ENCODE measurements at places on chromosomes 2 and 18. TPM values are rescaled to one million over a fixed set of nuclear protein-coding genes. Genes with fewer than 3 reads are reported as not detected.

- DNase-seq = no peak
These were observed 293.9 kb upstream of the ERBB4 start for GRCh38 chr2:212832211-212833195.

DNA sequence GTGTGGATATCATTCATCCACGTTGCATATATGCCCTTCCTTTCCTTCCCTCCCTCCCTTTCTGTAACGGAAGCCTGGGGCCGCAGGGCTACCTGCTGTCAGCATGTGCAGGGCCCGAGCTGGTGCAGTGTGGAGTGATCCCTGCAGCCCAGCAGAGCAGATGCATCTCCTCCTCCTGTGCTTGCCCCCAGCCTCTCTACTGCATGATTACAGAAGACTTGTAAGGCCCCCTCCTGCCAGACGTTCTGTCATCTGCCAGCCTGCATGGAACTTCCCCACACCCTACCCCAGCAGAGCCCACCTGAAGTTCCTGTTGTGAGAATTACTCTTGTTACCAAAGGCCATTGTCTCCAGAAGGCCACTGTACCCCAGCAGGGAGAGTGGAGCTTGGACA, 67.5 kb upstream of the FOSL2 start:
- no peak for DNase-seq

GRCh38 chr2:1590596-1591460, 153.5 kb downstream of the PXDN start:
- no peak for DNase-seq

The WDR54 gene
- total RNA-seq = 9.1 TPM

GRCh38 chr2:20015482-20016083, 3.1 kb upstream of the MATN3 start:
- no peak for DNase-seq

The WNT10A gene
- 13.9 TPM for total RNA-seq

The PDE1A gene
- total RNA-seq = 9.2 TPM

DNA sequence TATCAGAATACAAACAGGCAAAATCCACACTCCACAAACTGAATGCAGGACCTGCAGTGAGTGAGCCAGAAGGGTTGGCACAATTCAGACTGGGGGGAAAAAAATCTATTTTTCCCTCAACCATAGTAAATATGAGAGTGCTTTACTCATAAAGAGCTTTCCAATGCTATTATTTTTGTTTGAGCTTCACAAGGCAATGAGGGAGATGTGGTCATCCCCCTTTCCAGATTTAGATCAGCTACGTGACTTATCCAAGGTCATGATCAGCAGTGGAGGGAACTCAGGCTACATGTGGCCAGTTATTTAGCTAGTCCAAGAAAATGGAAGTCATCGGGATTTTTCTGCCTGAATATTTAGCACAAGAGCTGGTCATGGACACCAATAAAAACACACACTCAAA, 120.4 kb upstream of the KLF7 start:
- no peak for DNase-seq

The SLC23A3 gene
- 1.7 TPM for total RNA-seq
